Muscle of back (tissue), 13 donors: ENCODE measurements at places on chromosomes 5 and 9. TPM values are rescaled to one million over a fixed set of nuclear protein-coding genes. Genes with fewer than 3 reads are reported as not detected.

Gene PANK3
- 46.7 TPM for polyA plus RNA-seq

Gene PCDHA5
- polyA plus RNA-seq: not detected

Gene PCA3
- polyA plus RNA-seq: 1.1 TPM

Gene SLC25A51
- polyA plus RNA-seq: 11.6 TPM

Gene IL33
- 33.8 TPM for polyA plus RNA-seq

Gene POU5F2
- polyA plus RNA-seq: not detected

Gene FGFR4
- polyA plus RNA-seq: 127 TPM

DNA sequence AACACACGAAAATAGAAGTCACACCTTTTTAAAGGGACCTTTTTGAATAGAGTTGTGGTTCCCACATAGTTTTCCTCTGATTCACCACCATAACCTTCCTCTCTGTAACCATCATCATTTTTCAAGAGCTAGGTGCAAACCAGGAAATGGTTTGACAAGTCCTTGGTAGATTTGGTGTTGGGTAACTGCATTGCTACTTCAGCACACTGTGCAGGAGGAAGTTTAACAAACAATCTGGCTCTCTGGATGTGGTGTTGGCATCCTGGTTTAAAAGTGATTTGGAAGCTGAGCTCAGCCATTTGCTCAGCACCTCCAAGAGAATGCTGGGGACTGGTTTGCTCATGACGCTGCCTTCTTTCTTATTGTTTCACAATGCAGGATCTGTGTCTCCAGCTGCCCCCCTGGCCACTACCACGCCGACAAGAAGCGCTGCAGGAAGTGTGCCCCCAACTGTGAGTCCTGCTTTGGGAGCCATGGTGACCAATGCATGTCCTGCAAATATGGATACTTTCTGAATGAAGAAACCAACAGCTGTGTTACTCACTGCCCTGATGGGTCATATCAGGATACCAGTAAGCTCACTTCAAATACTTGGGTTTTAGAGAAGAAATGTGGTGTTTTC, 213.1 kb downstream of the RFK start:
- DNase-seq: no peak

- DNase-seq: peak; percentile 69
Observed at GRCh38 chr5:147628058-147628895, 118.4 kb upstream of the DPYSL3 start.

GRCh38 chr5:95808013-95808685, 14.4 kb downstream of the GLRX start:
- no peak for DNase-seq

- no peak for DNase-seq
Observed at GRCh38 chr5:32283539-32284377, 29.0 kb downstream of the MTMR12 start.

DNA sequence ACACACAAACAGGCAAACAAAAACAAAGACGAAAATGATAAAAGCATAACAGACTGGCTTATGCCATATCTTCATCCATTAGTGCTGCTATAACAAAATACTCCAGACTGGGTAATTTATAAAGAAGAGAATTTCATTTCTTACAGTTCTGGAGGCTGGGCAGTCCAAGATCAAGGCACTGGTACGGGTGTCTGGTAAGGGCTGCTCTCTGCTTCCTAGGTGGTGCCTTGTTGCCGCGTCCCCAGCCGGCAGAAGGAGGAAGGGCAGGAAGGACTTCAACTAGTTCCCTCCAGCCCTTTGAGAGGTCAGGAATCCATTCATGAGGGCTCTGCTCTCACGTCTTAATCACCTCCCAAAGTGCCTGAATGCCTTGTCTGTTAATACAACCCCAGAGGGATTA, 122.6 kb downstream of the BOD1 start:
- no peak for DNase-seq

DNA sequence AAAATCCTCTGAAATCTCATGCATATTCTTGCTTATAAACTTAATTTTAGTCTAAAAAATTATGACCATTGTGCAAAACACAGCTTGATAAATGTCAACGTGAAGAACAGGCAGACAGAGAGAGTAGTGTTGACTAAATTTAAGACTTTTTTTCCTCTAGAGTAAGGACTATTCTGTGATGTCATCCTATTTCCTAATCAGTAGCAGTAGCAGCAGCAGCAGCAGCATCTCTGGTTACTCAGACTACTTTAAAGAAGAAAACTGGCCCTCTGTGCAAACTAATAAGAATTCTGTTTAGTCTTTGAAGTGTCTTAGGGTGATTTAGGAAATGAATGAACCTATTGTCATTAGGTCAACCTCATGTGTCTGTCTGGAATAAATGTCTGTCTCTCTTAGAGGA, 403.0 kb downstream of the HINT1 start:
- DNase-seq: no peak

- no peak for DNase-seq
Observed at GRCh38 chr5:153670101-153670500, 179.6 kb downstream of the GRIA1 start.

DNA sequence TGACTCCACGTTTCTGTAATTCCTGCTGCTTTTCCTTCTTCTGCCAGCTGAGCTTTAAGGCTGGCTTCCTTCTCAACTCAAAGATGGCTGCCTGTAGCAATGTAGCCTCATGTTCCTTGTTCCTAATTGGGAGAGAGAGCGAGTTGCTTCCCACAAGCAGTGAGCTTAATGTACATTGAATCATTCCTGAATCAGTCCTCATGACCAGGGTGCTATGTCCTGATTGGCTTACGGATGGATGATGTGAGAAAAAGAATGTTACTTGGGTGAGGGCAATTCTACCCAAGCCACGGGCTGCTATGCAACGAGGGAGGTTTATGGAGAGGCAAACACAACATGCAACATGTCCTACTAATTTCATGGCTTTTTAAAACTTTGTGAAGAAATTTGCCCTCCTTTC, 356.2 kb downstream of the RASEF start:
- DNase-seq: no peak

DNA sequence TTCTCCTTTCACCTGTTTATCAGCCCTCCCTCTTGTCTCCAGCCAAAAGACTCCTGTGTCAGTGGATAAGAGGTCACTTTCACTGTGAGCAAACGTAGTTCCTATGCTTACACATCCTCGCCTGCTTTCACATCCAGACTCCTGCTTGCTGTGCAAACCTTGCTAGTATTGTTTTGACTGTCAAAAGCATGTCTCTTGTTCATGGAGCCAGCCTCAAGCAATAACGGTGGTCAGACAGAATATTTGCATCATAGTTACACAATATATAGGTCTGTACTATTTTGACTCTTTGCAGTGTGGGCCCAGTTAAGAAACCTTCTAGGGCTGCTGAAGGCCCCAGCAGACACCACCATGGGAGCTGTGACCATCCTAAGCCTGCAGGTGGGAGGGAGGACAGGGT, 420.0 kb downstream of the SEMA5A start:
- no peak for DNase-seq

DNA sequence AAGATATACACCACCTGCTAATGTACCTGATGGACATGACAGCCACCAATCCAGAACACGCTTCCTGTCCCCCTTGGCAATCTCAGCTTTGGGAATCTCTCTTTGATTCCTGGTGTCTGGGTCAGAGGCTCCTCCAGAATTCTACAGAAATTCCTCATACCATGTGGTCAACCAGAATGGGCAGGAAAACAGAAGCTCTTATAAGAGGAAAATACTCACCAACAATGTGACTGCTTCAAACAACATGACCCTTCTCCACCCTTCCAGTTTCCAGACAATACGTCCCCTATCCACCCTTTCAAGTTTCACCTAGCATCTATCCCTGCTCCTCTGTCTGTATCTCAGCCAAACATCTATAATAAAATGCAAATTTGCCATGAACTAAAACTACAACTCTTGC, 247.2 kb downstream of the DENND1A start:
- no peak for DNase-seq

- DNase-seq: no peak
Observed at GRCh38 chr5:109936996-109937395, 247.3 kb downstream of the MAN2A1 start.

- DNase-seq: no peak
Observed at GRCh38 chr9:115211413-115212124, 93.6 kb upstream of the TNC start.

GRCh38 chr9:95508242-95508967, 8.4 kb downstream of the PTCH1 start:
- no peak for DNase-seq

DNA sequence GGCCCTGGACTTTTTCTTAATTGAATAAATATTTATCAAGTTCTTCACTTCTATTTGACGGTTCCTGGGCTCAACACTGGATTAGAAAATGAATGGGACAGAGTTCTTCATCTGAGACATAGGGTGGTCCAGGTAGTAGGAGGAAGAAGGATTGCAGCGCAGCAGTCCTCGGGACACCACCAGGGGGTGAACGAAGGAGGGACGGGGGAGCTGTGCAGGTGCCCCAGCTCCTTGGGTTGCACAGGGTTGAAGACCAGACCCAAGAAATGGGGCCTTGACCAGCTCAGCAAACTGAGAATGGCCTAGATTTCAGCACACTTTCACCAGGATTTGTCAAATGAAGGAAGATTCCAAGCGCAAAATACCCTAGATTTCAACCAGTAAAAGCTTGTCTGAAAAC, 29.5 kb downstream of the ABL1 start:
- DNase-seq: no peak

GRCh38 chr9:18564018-18564880, 90.3 kb downstream of the ADAMTSL1 start:
- DNase-seq: no peak

DNA sequence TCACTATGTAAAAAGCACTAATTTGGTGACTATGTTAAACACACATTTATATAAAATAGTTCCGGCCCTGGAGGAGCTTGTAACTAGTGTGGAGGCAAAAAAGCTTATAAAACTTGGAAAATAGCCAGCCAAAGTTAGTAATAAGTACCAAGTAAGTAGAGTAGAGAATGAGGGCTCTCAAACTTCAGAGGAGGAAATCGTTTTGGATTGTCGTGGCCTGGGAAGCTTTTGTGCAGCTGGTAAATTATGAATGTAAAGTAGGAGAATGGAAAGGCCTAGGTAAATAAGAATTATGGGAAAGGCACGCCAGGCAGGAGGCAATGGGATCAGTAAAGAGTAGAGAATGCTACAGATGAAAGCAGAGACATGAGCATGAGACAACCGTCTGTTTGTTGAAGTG, 832.7 kb upstream of the ZNF608 start:
- DNase-seq: no peak

DNA sequence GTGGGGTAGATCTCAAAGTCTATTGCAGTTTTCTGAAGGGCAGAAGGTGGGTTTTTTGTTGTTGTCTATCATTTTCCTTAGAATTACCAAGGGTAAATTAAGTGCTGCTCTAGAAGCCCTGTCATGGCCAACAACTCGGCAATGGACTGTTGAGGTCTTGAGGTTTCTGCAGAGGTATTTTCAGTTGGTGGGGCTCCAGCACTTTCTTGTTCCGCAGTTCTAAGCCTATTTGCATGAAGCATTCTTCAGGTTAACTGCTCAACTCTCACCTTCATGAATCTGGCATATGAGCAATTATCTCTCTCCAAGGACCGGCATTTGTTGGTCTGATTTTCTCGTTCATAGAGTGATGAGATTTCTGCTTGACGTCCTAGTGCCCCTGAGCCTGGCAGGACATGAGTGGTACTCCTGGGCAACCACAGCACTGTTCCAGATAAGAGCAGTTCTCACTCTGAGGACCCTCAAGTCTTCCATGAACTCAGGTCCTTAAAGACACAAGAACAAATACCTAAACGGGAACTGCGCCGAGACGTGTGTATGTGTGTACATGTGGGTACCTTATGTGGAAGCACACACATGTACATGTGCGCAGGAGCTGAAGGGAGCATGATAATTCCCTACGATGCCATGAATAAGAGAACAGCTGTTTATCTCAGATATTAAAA, 544.5 kb downstream of the CSNK1G3 start:
- DNase-seq: no peak

DNA sequence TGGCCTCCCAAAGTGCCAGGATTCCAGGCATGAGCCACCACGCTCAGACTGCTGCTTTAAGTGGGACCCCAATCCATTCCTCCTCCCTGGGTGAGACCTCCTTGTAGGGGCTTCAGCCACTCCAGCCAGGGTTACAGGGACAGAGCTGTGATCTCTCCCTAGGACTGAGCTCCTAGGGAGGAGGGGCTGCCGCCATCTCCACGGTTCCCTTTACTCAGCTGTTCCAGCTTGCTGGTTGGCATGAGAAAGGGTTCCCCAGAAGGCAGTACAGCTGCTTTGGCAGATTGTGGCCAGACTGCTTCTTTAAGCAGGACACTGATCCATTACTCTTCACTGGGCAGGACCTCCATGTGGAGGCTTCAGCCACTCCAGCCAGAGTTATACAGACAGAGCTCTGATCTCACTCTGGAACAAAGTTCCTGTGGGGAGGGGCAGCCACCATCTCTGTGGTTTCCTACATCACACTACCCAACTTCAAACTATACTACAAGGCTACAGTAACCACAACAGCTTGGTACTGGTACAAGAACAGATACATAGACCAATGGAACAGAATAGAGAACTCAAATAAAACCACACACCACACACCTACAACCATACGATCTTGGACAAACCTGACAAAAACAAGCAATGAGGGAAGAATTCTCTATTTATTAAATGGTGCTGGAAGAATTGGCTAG, 7.2 kb downstream of the INSL6 start:
- no peak for DNase-seq

GRCh38 chr9:22265038-22265437, 181.6 kb upstream of the DMRTA1 start:
- no peak for DNase-seq

GRCh38 chr9:18441261-18441660, 32.7 kb upstream of the ADAMTSL1 start:
- DNase-seq: no peak

- no peak for DNase-seq
Observed at GRCh38 chr5:176379881-176380280, 8.5 kb downstream of the NOP16 start.

- DNase-seq: no peak
Observed at GRCh38 chr5:91206734-91207133, 176.4 kb downstream of the ARRDC3 start.

DNA sequence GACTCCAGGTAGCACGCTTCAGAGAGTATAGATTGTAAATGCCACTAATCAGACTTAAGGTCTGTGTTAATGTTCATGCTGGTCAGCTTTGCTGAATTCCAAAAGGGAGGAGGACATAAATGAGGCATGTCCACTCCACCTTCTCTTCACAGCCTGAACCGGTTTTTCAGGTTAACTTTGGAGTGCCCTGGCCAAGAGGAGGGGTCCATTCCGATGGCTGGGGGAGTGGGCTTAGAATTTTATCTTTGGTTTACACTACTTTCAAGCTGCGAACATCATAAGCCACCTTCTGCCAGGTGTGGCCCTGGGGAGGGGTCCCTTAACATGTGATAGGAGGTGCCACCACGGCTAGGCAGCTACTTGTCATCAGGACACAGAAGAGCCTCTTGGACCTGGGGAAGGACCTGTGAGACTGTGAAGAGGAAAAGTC, 24.2 kb downstream of the ABO start:
- no peak for DNase-seq

GRCh38 chr9:116641292-116642059, 45.6 kb upstream of the TRIM32 start:
- DNase-seq: no peak
